Mesothelial cell of epicardium (in vitro differentiated cells): ENCODE measurements at places on chromosomes 5 and 9.
A peak's percentile ranks its signal among the peaks of the same experiment; 100 is the strongest.

GRCh38 chr5:64210866-64211265 lies 45.2 kb downstream of the RNF180 start:
- DNase-seq: no peak

GRCh38 chr9:14560194-14560593 lies 133.0 kb downstream of the ZDHHC21 start:
- no peak for DNase-seq

DNA sequence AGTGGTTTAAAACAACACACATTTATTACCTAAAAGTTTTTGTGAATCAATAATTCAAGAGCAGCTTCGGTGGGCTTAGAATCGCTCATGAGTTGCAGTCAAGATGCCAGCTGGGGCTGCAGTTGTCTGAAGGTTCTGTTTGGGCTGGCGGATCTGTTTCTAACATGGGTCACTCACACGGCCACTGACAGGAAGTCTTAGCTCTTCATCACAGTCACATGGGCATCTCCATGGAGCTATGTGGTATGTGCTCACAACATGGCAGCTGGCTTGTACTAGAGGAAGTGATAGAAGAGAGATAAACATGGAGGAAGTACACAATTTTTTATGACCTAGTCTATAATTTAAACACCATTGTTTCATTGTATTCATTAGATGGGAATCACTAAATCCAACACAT lies 11.2 kb downstream of the KLHL9 start:
- no peak for DNase-seq

DNA sequence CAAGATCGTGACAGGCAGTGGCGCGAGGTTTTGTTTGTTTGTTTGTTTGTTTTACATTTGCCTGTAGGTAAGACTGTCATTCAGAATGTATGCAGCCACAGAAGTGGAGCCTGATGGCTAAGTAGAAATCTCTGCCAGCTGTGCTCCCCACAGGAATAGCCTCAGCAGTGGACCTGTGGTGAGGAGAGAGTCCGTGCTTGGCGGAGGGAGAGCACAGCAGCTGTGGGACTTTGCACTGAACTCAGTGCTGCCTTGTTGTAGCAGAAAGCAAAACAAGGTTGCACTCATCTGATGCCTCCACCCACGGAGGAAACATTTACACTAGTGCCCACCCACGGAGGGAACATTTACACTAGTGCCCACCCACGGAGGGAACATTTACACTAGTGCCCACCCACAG lies 4.4 kb upstream of the ZNF782 start:
- no peak for DNase-seq

- peak; percentile 54 for DNase-seq
Observed at GRCh38 chr9:78035383-78035993, 3.9 kb upstream of the GNAQ start.

- DNase-seq: no peak
Observed at GRCh38 chr5:126628102-126628501, 27.4 kb downstream of the PHAX start.

DNA sequence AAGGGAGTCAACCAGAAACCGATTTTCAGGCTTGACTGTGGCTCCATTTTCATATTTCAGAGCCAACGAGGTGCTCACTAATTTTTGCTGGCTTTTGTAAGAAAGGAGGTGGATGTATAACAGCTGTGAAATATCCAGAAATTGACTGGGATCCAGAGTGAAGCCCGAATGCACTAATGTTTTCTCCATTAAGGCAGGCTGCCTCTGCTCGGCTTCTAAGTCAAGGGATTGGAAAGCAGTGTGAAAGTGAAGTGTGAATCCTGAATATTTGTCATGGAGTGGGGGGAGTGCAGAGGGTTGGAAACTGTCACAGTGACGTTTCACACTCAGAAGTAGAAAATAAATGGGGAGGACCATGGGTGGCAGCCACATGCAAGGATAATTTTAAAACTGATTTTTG lies 237.4 kb downstream of the GOLPH3 start:
- no peak for DNase-seq

DNA sequence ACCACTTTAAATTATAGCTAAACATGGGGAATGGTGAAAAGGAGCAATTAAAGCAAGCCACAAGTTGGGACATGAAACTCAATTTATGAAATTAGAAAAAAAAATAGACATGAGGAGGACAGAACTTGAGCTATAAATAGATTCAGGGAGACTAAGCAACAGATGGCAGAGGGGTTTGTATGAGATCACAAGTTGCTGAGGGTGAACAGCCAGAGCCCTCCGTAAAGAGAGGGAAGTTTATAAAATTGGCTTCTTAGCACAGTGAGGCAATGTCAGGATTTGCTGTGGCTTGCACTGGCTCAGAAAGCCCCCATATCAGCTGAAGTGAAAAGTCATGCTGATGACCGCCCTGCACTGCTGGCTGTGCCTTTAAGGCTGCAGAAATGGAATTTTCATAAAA lies 443.4 kb upstream of the CD180 start:
- no peak for DNase-seq

- DNase-seq: no peak
Observed at GRCh38 chr9:120710110-120710981, 3.9 kb downstream of the MEGF9 start.

DNA sequence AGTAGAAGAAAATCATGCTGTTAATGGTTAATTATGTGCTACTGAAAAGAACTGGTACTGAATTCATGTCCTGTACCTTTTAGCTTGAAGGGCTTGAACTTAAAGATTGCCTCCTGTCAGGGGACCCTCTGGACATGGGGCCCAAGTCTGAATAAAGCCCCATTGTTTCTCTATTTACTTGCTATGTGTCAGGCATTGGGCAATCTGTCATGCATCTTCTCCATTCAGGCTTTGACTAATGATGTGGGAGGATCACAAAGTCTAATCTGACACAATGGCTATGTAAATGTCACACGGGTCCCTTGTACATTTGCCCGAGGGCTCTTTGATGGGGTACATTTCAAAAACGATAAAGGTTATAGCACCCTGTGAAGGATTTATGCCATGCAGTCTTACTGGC lies 64.0 kb upstream of the TUSC1 start:
- no peak for DNase-seq

DNA sequence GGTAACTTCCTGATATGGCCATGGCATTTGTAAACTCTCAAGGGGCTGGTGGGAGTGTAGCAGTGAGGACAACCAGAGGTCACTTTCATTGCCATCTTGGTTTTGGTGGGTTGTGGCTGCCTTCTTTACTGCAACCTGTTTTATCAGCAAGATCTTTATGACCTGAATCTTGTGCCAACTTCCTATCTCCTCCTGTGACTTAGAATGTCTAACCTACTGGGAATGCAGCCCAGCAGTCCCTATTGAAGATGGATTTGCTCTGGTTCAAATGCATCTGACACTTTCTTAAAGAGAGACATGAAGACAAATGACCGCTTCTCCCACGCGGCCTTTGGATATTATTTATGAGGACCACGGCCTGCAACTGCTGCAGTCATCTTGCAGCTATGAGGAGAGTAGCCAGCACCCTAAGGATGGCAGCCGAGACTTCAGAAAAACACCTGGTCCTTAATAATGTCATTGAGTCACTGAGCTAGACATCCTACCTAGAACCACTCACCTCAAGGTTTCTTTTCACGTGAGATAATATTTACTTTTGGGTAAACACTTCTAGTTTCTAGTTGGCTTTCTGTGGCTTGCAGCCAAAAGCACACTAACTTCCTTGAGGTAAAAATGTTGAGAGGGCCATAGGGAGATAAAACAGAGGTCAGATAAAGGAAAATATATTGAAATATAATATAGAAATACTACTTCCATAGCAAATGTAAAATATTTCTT lies 28.2 kb downstream of the CETN3 start:
- DNase-seq: no peak

DNA sequence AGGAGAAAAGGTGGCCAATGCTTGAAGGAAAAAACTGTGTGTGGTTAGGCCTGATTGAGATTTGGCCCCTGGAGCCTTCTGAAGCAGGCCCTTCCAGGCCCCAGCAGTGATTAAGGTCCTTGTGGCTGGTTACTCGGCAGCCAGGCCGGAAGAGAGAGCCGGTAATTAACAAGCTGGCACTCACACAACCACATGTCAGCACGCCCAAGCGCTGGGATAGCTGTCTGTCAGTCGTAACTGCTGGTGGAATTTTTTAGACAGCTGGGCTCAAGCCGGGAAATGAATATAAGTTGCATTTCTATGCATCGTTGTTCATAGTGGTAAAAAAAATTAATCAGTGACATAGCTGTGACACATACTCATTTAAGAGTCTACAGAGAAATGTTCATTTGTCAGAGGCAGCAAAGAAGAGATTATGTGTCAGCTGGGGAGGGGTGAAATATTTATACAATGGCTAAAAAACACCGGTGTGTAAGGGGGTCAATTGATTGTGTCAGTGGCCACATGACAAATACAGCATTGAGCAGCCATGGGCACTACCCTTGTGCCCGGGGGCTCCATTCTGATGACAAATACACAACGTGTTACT lies 13.7 kb upstream of the ARAP3 start:
- no peak for DNase-seq

- no peak for DNase-seq
Observed at GRCh38 chr5:122362361-122362760, 50.3 kb downstream of the SNCAIP start.

- DNase-seq: peak; percentile 63
Observed at GRCh38 chr9:36074870-36075532, 38.3 kb downstream of the RECK start.

DNA sequence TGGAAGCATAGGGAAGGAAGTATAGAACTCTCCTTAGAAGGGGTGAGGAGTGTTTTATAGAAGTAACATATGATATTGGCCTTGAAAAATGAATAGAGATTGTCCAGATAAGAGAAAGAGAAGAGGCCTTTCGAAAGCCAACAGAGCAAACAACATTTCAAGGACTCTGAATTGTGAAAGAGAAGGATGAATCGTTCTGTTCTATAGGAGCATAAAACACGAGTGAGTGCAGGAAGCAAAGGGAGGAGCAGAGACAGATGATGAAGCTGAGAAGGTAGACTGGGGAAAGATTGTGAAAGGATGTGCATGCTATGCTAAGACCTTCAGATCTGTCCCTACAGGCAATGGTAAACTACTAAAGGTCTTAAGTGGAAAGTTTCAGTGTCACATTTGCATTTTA lies 271.0 kb downstream of the TMEM161B start:
- no peak for DNase-seq

DNA sequence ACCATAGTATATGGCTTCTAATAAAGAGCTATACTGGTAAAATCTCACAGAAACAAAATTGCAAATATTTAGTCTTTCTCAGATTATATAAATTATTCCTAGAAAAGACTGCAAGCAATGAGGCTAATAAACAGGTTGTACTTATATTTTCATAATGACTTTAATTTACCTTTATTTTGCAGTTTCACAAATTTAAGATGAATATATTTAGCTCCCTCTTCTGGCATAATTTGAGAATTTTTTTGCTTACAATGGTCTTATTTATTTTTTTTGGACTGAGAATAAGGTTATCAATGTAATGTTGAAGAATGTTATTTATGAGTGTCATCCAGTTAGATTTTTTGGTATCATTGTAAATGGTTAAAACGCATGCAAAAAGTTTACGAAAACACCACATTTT lies 56.7 kb downstream of the PIK3R1 start:
- no peak for DNase-seq

- DNase-seq: no peak
Observed at GRCh38 chr5:113273948-113274347, 160.8 kb downstream of the TSSK1B start.

- no peak for DNase-seq
Observed at GRCh38 chr5:31645420-31646081, 6.6 kb downstream of the PDZD2 start.

- DNase-seq: no peak
Observed at GRCh38 chr5:64691291-64691690, 988 bp downstream of the SHISAL2B start.

DNA sequence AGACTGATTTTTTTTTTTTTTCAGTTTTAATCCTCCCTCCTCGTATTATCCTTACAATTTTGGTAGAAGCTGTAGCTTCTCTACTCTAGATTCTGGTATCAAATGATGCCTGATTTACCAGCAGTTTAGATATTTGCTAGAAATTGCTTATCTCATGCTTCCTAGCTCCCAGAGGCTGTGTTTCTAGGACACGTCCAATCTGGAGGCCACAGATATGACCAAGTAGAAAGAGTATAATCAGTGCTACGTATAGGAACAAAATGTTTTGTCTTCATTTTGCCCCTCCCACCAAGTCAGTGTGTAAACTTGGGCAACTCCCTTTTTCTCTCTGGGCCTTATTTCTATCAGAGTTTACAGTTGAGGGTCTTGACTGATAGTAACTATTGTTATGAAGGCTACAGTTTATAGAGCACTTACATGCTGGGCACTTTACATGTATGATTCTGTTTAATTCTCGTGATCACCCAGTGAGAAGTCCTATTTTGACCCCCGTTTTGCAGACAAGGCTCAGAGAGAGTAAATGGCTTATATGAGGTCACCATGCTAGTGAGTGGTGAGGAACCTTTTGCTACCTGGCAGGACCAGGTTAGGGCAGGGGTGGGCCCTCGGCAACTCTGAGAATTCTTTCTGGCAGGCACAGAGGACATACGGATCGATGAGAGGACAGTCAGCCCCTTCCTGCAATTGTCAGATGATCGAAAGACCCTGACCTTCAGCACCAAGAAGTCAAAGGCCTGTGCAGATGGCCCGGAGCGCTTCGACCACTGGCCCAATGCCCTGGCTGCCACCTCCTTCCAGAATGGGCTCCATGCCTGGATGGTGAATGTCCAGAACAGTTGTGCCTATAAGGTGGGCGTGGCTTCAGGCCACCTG lies 7.6 kb downstream of the HDHD3 start:
- DNase-seq: no peak

DNA sequence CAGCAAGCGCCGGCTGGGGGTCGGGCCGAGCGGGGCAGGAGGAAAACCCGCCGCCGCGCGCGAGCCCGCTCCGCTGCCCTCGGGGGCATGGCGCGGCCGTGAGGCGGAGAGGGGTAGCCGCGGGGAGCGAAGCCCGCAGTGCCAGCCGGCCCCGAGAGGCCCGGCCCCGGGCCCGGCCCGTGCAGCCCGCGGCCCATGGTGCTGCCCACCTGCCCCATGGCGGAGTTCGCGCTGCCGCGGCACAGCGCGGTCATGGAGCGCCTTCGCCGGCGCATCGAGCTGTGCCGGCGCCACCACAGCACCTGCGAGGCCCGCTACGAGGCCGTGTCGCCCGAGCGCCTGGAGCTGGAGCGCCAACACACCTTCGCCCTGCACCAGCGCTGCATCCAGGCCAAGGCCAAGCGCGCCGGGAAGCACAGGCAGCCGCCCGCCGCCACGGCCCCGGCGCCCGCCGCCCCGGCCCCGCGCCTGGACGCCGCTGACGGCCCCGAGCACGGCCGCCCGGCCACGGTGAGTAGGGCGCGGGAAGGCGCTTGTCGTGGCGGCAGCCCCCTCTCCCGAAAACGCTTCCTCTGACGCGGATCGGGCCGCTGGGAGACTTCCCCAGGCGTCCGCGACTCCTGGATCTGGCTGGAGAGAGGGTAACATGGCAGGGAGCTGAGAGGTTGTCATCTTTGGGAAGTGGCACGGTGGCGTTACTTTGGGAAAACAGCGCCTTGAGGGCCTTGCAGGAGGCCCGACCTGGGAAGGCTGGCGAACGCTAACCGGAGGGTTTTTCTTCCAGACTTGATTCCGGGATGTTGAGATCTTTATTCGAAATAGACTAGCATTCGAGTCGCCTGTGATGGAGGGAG lies 523 bp downstream of the MAML1 start:
- DNase-seq: peak; percentile 67
